Right lobe of liver (tissue), 6 donors: ENCODE measurements at places on chromosomes 5 and 9. TPM values are rescaled to one million over a fixed set of nuclear protein-coding genes. Genes with fewer than 3 reads are reported as not detected.

DNA sequence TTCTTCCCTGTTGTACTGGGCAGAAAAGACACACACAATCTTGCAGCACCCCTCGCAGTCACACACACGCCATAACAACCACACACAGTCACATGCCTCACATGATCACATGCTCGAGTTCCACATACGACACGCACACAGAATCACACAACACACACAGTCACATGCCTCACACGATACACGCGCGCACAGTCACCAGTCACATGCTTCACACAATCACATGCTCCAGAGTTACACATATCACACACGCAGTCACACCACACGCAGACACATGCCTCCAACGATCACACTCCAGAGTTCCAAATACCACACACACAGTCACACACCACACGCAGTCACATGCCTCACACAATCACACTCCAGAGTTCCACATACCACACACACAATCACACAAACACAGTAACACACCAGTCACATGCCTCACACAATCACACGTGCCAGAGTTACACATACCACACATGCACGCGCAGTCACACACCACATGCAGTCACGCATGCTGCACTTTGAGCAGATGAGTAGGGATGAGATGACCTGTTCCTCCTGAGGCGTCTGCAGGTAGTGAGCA is 49.0 kb upstream of the LRRC14B start:
- H3K27me3 ChIP-seq, result no peaks in the 10 kb centered on the region
- DNase-seq, result no peak
- H3K36me3 ChIP-seq, result no peaks in the 10 kb centered on the region
- no peak overlapping the region for H3K27ac ChIP-seq

- no peak for DNase-seq
- H3K36me3 ChIP-seq, result no peaks in the 10 kb centered on the region
- no peaks in the 10 kb centered on the region for H3K4me1 ChIP-seq
- H3K4me3 ChIP-seq, result no peak overlapping the region
These were observed 603 bp downstream of the SAXO1 start for GRCh38 chr9:19032406-19032805.

The PCDHB16 gene
- total RNA-seq, result 0.37 TPM

DNA sequence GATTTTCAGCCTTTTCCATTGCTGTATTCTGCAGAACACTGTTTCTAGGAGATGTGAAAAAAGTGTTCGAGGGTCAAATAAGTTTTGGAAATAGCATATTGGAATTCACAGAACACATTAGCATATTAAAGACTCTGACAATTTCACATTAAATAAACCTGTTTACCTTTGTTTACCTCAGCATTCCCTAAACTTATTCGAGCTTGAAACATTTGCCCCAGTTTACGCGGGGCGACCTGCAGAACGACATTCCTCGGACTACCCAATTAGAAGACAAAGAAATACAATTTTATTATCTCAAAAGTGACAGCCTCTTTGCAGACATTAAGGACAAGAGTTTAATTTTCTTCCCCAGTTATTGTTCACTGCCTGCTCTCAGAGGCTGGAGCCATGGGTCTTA is 110.3 kb upstream of the NFIB start:
- H3K27me3 ChIP-seq, result no peaks in the 10 kb centered on the region
- H3K4me1 ChIP-seq, result no peaks in the 10 kb centered on the region
- H3K4me3 ChIP-seq, result no peak overlapping the region

The INSL4 gene
- not detected for total RNA-seq

DNA sequence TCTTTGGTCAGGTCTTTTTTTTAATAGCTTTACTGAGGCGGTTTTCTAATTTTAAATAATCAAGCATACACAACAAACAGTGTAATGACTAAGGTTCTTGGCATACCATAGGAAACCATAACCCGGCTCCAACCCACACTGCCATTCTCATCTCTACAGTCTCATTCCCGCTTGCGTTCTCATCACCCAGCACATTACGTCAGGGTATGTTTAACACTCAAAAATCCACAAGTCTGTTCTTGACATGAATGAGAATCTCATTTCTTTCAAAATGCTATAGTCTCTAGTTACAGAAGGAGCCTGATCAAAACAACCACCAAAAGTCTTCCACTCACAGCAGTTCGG is 505 bp downstream of the C5orf34 start:
- H3K27me3 ChIP-seq, result no peaks in the 10 kb centered on the region
- DNase-seq, result no peak
- peaks cover 6% of the 10 kb centered on the region for H3K4me1 ChIP-seq
- H3K27ac ChIP-seq, result peak overlapping the region; percentile 56
- H3K36me3 ChIP-seq, result no peaks in the 10 kb centered on the region
- H3K4me3 ChIP-seq, result peak overlapping the region; percentile 66

DNA sequence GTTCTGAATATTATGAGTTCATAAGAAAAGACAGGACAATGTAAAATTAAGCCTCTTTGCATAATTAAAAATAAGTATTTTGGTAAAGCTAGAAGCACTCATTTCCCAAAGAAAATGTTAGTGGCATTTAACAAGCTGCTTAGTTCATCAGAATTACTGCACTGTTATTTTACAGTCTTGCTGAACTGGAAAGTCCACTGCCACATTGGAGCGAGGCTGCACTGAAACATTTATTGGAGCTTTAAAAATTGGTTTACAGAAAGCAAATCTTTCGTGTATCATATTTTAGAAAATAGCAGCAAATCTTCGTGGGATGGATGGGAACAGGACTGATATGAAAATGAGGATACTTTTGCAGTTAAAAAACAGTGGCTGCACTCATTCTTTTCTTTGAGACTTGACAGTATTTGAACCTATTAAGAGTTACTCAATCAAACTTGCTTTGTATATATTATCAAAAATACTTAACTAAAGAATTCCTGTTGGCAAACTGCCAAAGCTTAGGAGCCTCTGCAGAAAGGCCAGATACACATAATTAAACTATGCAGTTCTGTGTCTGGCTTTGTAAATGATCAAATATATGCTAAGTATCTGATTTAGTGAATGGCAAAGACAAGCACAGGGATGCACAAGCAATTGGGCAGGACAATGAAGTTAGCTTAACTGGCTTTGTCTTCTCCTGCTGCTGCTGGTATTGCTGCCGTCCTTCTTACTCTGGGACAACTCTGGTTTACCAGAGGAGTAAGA is 16.5 kb upstream of the FBXL7 start:
- DNase-seq, result no peak
- H3K4me3 ChIP-seq, result no peak overlapping the region
- H3K27me3 ChIP-seq, result no peaks in the 10 kb centered on the region
- H3K4me1 ChIP-seq, result no peaks in the 10 kb centered on the region
- no peaks in the 10 kb centered on the region for H3K36me3 ChIP-seq

GRCh38 chr5:92002721-92003274 is 619.7 kb upstream of the ARRDC3 start:
- no peak overlapping the region for H3K4me3 ChIP-seq
- H3K36me3 ChIP-seq, result no peaks in the 10 kb centered on the region
- H3K27me3 ChIP-seq, result no peaks in the 10 kb centered on the region
- DNase-seq, result no peak
- no peak overlapping the region for H3K27ac ChIP-seq
